SK-N-SH (cell line): ENCODE measurements at places on chromosomes 4 and X. TPM values are rescaled to one million over a fixed set of nuclear protein-coding genes. Genes with fewer than 3 reads are reported as not detected.

Gene DCTD
- polyA plus RNA-seq: 123 and 145 TPM in 2 replicates

Gene RTL5
- polyA plus RNA-seq: 1.5 and 1.8 TPM in 2 replicates

Gene P2RY4
- 0.05 and 0.06 TPM in 2 replicates for polyA plus RNA-seq

Gene DDIT4L
- 2.1 TPM in 2 replicates for polyA plus RNA-seq

Gene PABPC4L
- polyA plus RNA-seq: not detected in 2 replicates

Gene SPATA18
- 0.84 and 1.2 TPM in 2 replicates for polyA plus RNA-seq

DNA sequence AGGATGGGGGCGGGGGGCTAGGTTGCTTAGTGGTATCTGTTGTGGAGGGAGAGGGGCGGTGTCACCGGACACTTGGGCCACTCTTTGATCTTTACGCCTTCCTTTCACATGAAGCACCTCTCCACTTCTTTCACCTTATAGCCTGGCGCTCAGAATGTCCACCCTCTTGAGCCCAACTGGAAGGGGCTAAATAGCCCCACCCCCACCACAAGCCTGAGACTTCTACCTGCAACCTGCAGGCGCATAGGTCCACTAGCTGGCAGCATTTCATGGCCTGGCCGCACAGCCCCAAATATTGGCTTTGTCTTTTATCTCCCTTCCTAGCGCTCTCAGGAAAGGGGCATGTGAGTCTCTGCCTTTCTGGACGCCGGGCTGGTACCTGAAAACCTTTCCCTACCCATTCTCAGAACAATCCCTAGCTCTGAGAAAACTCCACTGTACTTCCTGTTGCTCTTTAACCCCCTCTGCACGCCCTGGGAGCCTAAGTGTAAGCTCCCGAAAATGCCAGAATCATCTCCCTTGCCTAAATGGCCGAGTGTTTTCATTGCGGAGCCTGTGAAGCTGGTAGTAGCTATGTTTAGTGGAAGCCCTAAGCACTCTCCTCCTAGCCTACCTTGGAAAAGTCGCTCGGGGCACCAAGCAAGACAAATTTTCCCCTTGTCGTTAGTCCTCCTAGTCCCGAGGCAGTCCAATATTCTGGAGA is 1.2 kb upstream of the TRPC5 start:
- H3K36me3 ChIP-seq: no peaks in the 10 kb centered on the region
- peaks cover 44% of the 10 kb centered on the region for H3K27me3 ChIP-seq
- H3K4me3 ChIP-seq: no peak overlapping the region
- H3K27ac ChIP-seq: no peak overlapping the region
- DNase-seq: no peak
- no peaks in the 10 kb centered on the region for H3K4me1 ChIP-seq

DNA sequence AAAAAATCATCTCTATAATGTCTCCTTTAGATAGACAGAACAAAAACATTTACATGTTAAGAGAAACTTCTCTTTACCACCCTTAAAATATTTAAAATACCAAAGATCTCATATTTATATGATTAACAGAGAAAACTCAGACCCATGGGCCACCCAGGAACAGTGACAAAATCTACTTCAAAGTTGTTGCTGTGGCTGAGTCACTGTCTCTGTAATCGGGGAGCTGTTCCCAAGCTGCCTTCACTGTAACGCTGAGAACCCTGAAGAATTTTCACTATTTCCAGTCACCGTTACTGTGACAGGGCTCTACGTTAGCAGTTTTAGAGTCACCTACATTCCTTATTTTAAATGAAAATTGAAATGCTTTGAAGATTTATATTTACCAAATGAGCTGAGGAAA is 9.0 kb upstream of the DAPP1 start:
- no peaks in the 10 kb centered on the region for H3K36me3 ChIP-seq
- H3K27me3 ChIP-seq: peaks cover 14% of the 10 kb centered on the region; the same call in 1 of the 2 replicates
- H3K4me1 ChIP-seq: no peaks in the 10 kb centered on the region
- H3K27ac ChIP-seq: no peak overlapping the region
- no peak overlapping the region for H3K4me3 ChIP-seq

DNA sequence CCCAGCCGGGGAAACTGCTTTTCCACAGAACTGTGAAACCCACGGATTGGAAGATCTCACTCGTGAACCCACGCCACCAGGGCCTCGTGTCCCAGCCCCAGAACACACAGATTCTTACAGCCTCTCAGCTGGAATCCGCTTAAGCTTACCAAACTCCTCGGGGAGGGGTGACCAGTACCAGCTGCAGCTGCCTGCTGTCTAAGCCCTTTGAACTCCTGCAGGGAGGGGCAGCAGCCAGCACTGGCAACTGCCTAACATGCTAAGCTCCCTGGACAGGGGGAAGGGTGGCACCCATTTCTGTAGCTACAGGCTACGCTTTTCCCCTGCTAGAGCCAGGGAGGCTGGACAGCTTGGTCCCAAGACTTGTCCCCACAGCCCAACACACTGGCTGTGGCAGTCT is 38.4 kb downstream of the TBL1X start:
- no peak for DNase-seq
- peaks cover 3% of the 10 kb centered on the region; the same call in 1 of the 2 replicates for H3K36me3 ChIP-seq

DNA sequence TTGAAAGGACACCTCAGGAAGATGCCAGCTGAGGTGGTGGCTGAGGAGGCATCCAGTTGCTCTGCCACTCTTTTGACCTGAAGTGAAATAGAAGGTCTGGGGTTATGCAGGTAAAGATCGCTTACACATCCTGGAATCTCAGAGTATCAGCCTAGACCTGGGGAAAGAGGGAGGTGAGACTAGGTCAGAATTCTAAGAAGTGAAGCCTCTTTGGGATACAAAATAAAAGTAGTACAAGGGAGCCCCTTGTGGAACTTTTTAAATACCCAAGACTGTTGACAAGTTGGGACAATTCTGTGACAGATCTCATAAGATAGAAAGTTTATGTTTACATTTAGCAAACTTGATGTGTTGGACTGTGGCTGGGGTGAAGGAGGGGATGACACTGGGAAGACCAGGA is 263.1 kb downstream of the SPRY1 start:
- no peak overlapping the region for H3K27ac ChIP-seq
- H3K4me1 ChIP-seq: no peaks in the 10 kb centered on the region
- no peak for DNase-seq
- H3K36me3 ChIP-seq: no peaks in the 10 kb centered on the region
- H3K4me3 ChIP-seq: no peak overlapping the region
- no peaks in the 10 kb centered on the region for H3K27me3 ChIP-seq

GRCh38 chr4:87333267-87333666 is 10.6 kb upstream of the HSD17B13 start:
- no peaks in the 10 kb centered on the region for H3K4me1 ChIP-seq
- DNase-seq: no peak
- H3K36me3 ChIP-seq: peaks cover 45% of the 10 kb centered on the region
- H3K27ac ChIP-seq: no peak overlapping the region
- H3K27me3 ChIP-seq: no peaks in the 10 kb centered on the region

- no peaks in the 10 kb centered on the region for H3K36me3 ChIP-seq
- peaks cover 6% of the 10 kb centered on the region for H3K4me1 ChIP-seq
- no peak for DNase-seq
- no peaks in the 10 kb centered on the region for H3K27me3 ChIP-seq
Observed at GRCh38 chr4:87502580-87503238, 26.5 kb downstream of the SPARCL1 start.

- no peaks in the 10 kb centered on the region for H3K27me3 ChIP-seq
- no peaks in the 10 kb centered on the region for H3K36me3 ChIP-seq
- H3K4me3 ChIP-seq: no peak overlapping the region
- H3K27ac ChIP-seq: no peak overlapping the region
- H3K4me1 ChIP-seq: peaks cover 8% of the 10 kb centered on the region; the same call in 1 of the 2 replicates
Observed at GRCh38 chr4:173433447-173433846, 34.5 kb upstream of the SCRG1 start.

- H3K36me3 ChIP-seq: no peaks in the 10 kb centered on the region
- H3K27me3 ChIP-seq: no peaks in the 10 kb centered on the region
Observed at GRCh38 chrX:63658920-63659319, 126.1 kb downstream of the ARHGEF9 start.

GRCh38 chr4:7165874-7166201 is 26.5 kb upstream of the SORCS2 start:
- H3K36me3 ChIP-seq: no peaks in the 10 kb centered on the region
- no peak for DNase-seq
- H3K27me3 ChIP-seq: no peaks in the 10 kb centered on the region; the same call in 1 of the 2 replicates
- H3K27ac ChIP-seq: no peak overlapping the region
- H3K4me1 ChIP-seq: peaks cover 7% of the 10 kb centered on the region; the same call in 1 of the 2 replicates

DNA sequence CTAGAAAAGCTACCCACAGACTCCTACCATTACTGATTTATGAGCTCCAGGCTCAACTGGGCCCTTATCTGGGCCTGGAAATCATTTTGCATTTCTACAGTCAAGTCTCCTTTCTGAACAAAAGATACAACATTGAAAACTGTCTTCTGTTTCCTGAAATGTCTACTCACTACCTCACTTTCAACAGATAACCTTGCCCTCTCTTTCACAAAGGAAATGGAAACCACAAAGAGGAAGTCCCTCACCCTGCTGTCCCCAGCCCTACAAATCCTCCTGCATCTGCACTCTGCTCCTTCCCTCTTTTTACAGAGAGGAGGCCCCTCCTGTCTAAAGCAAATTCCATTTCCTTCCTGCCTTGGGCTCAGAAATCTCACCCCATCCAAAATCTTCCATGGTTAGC is 24.8 kb upstream of the CYBB start:
- H3K4me3 ChIP-seq: no peak overlapping the region
- DNase-seq: no peak
- no peak overlapping the region for H3K27ac ChIP-seq
- H3K36me3 ChIP-seq: no peaks in the 10 kb centered on the region
- no peaks in the 10 kb centered on the region for H3K27me3 ChIP-seq

DNA sequence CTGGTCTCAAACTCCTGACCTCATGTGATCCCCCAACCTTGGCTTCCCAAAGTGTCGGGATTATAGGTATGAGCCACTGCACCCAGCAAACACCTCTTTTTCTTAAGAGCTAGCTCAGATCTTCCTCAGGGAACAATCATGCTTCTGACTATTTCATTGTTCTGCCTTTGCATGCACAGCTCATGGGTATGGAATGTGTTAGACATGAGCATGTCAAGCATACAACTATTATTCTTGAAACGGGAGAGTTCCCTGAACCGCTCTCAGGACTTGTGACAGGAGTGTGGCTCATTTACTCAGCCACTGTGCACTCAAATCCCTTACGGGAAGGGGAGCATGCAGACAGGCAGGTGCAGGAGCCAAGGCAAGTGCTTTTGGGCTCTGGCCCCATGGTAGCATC is 231.7 kb upstream of the TAPT1 start:
- DNase-seq: no peak
- no peaks in the 10 kb centered on the region for H3K36me3 ChIP-seq
- no peak overlapping the region for H3K27ac ChIP-seq
- no peak overlapping the region for H3K4me3 ChIP-seq
- H3K27me3 ChIP-seq: no peaks in the 10 kb centered on the region

GRCh38 chr4:155011163-155011780 is 197.2 kb upstream of the NPY2R start:
- H3K36me3 ChIP-seq: no peaks in the 10 kb centered on the region
- DNase-seq: no peak
- no peaks in the 10 kb centered on the region for H3K27me3 ChIP-seq

DNA sequence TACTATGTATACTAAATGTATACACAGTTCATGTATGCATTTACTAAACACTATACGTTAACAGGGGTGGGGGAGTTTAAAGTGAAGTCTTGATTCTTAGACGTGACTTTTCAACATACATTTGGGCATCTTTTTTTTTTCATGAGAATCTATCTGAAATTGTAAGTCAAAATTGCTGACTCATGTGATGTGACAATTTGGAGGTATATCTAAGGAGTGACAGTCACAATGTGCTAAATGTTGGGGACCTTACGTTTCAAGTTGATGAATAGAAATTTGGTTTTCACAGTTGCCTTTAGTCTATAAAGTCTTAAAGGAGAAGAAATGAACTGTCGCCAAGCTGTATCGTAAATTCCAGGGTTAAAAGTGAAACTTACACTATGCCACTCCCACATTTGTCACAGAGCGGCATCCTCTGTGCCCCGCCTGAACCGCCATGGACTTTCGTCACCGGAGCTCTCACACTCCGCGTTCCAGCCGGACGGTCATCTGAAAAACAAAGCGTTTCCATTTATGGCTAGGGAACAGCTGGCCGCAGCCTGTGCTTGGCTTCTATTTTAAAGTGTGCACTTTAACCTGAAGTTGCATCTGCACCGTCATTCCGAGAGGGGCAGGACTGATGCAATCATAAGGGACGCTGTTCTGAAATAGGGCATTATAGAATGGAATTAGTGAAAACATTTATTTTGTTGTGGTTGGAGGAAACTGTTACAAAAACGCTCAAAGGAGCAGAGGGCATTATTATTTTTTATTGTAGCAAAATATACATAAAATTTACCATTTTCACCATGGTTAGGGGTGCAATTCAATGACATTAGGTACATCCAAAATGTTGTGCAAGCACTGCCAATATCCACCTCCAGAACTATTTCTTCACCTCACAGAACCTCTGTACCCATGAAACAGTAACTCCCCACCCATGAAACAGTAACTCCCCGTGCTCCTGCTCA is 30.9 kb downstream of the PDLIM3 start:
- DNase-seq: no peak
- no peak overlapping the region for H3K4me3 ChIP-seq
- H3K27me3 ChIP-seq: no peaks in the 10 kb centered on the region
- H3K36me3 ChIP-seq: no peaks in the 10 kb centered on the region

DNA sequence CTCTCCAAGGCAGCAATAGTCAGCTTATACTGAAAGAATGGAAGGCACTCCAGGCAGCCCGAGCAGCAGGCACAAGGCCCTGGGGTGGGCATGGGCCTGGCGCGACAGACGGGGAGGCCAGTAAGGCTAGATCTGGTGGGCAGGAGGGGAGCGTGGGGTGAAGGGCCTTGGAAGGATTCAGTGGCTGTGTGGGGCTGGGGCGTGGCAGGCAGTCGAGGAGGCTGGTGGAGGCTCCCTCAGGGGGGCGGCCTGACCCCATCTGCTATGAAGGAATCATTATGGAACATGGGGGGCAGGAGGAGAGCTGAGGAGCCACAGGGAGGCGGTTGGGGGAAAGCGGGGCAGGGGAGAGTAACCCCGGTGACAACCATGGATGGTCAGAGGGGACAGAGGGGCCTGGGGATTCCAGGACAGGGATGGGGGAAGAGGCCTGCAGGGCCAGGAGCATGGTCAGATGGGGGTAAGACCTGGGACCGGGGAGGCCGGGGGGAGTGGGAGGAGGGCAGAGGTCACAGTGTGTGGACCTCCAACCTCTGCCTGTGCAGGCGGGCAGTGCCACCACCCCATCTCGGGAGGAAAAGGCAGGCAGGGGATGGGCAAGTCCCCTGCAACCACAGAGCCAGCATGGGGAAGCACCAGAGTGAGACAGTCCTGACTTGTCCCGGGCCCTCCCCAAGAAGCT is 70.3 kb downstream of the ACOX3 start:
- no peaks in the 10 kb centered on the region for H3K4me1 ChIP-seq
- DNase-seq: no peak
- H3K27ac ChIP-seq: no peak overlapping the region
- H3K4me3 ChIP-seq: no peak overlapping the region

DNA sequence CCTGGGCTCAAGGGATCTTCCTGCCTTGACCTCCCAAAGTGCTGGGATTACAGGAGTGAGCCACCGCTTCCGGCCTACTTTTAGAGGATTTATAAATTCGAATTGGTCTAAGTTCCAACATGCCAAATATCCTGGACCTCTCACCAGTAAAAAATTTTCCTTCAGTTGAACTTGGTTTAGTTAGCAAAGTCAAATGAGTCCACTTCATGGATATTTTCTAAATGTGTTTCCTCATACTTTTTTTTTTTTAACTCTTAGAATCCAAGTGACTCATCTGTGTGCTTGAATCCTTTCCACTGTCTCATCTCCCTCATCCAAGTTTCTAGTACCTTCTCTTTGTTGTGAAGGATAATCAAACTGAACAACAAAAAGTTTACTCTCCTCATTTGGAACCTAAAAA is 49.7 kb downstream of the RBM47 start:
- no peak overlapping the region for H3K4me3 ChIP-seq
- H3K36me3 ChIP-seq: no peaks in the 10 kb centered on the region
- DNase-seq: no peak
- H3K4me1 ChIP-seq: peaks cover 12% of the 10 kb centered on the region; the same call in 1 of the 2 replicates
